Brain microvascular endothelial cell (primary cell): ENCODE measurements at places on chromosomes 4 and X.

DNA sequence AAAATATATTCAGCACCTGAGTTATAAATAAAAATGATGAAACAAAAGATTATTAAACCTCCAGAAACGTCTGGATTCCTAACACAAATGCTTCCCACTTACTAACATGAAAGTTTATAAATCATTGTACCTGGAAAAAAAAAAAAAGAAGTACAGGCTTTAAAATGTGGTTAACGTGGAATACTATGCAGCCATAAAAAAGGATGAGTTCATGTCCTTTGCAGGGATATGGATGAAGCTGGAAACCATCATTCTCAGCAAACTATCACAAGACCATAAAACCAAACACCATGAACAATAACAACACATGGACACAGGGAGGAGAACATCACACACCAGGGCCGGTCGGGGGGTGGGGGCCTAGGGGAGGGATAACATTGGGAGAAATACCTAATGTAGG is 160.5 kb downstream of the ADAMTS3 start:
- no peak for DNase-seq

- no peak for DNase-seq
Measured at GRCh38 chr4:133808151-133808550, 393.4 kb downstream of the PABPC4L start.

GRCh38 chr4:84492290-84492689 is 6.8 kb downstream of the NKX6-1 start:
- no peak for DNase-seq

- DNase-seq, result no peak
Measured at GRCh38 chr4:152081024-152081423, 320.2 kb upstream of the GATB start.

DNA sequence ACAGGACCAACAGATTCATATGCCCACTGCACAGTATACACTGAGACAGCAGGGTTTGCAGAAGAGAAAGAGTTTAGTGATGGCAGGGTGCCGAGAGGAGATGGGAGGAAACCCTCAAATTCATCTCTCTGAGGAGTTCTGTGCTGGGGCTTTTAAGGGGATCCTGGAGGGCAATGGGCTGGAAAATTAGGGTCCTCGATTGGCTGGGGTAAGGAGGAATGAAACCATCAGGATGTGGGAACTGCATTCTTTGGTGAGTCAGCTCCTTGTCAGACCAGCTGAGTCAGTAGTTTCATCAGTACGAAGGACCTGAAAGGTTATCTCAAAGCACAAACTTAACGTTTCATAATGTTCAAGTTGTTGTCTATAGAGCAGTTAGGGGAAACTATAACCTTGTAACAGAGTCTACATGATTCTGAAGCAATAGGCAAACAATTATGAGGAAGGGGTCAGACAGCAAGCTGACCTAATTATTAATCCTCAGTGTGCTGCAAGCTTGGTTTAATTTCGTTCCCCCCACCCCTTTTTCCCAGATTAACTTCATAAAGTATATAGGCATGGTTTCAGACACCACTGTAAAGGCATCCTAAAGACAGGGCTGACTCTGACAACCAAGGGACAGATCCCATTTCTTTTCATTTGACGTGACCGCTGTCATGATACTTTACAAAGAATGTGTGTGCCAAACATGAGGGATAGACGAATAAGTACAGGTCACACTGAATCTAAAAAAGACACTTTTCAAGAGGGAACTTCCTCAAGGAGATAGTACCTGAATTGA is 1.5 kb upstream of the MSMO1 start:
- peak; percentile 87 for DNase-seq

GRCh38 chrX:109140463-109140862 is 341.4 kb downstream of the GUCY2F start:
- no peak for DNase-seq

DNA sequence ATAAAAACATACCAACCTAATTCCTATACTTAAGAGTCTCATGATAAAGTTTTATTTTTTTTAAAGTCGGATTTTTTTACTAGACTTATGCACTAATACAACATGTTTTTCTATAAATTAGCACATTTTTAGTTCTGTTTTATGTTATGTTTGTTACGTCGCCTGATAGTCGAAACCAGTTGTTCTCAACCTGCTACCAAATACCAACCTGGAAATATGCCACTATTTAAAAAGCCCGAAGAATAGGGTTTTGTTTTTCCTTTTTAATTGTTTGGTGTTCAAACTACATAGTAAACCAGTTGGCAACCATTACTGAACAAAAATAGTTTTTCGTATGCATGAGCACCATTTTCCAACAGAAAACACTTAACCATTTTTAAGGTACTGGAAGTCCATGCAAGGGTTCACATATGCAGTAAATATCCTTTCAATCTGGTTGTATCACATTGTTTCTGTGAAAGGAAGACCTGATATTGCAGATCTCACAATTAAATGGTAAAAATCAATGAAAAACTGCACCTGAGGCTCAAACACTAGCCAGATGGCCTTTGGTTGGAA is 1.4 kb downstream of the WDFY3 start:
- DNase-seq, result no peak

DNA sequence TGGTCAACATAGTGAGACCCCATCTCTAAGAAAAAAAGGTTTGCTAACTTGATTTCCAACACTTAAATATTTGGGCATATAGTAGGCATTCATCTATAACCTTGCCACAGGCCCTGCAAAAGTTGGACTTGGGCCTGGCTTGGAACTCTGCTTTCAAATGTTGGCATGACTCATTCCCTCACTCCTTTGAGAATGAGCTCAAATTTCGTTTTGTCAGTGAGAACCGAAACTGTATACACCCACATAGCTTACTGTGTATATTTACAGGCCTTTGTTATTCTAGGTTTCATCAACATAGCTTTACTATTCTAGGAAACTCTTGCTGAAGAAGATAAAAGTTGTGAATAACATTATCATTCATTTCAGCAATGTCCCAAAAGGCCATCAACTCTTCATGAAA is 88.7 kb upstream of the ELOVL6 start:
- DNase-seq, result peak; percentile 74

GRCh38 chrX:67610282-67610681 is 66.5 kb downstream of the AR start:
- no peak for DNase-seq

DNA sequence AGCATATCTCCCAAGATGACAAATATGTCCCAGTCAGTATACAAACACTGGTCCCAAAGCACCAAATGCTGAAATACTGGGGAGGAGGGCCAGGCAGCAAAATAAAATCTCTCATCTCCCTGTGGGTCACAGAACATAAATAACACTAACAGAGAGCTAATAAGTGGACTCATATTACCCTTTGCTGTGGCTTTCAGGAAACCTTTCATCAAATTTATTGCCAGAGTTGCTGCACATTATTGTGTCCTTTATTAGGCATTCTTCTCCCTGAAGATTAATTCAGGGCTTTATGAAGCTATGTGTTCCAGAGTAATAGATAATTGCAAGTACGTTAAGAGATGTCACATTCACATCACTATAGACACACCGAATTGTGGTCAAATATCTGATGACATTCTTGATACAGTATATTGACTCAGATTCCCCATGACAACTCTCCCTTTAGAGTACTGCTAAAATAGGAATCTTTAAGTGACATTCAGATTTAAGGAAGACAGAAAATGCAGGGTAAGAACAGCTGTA is 124.1 kb upstream of the PRR32 start:
- no peak for DNase-seq

GRCh38 chr4:172983014-172983413 is 185.6 kb upstream of the GALNT7 start:
- DNase-seq, result no peak

DNA sequence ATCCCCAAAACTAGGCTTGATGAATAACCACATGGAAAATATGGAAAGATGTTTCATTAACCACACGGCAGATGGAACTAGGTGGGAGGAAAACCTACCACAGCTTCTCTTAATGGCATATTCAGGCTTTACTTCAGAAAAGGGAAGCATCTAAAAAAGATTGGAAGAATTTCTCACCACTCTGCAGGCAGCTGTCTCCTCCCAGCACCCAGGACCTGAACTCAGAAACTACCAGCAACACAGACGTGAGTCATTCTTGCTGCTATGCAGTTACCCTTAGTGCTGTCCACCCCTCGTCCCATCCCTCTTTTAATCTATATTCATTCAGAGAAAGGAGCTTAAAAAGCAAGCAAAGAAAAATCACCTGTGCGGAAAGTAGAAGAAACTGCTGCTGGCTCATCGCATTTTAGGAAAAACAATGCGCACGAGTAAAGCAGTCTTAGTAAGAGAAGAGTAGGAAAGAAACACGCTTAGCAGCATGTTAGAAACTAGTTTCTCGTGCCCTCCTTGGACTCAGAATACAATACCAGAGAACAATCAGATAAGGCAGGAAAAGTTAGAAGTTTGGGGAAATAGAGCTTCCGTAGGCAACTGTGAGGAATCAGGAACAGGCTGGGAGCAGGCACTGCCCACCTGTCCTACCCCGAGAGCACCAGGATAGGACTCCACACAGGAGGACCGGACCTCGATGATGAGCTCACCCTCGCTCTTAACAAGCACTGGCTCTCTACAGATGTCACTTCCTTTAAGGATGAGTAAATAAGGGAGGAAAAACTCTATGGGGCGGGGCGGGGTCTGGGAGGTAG is 48.1 kb upstream of the ENPP6 start:
- peak; percentile 68 for DNase-seq

- DNase-seq, result peak; percentile 65
Measured at GRCh38 chr4:145936142-145936996, 2.3 kb downstream of the ZNF827 start.

DNA sequence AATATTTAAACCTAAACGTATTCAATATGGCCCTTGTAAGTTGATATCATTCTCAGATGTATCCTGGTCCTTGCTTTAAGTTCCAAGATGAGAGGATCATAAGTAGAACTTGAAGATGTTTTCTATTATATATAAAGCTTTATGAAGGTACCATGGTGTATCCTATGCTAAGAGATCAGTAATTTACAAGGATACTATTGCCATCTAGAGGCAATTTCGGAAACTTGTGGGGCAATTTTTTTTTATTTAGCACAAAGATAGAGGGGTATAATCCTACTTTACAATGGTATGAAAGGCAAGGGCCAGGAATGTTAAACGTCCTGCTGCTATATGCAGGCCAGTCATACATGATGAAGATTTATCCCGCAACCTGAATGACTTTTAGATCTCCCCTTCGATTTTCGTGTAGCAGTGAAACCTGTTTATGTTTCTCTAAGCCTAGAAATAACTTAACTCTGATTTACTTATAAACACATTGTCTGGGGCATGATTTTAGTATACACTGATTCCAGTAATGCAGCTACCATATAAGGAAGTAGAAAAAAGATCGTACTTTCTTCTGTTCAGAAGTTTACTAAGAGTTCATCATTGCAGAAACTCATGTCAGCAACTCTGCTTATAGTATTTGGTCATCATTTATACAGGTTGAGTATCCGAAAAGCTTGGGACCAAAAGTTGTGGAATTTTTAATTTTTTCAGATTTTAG is 2.6 kb downstream of the SLC25A31 start:
- peak; percentile 31 for DNase-seq

DNA sequence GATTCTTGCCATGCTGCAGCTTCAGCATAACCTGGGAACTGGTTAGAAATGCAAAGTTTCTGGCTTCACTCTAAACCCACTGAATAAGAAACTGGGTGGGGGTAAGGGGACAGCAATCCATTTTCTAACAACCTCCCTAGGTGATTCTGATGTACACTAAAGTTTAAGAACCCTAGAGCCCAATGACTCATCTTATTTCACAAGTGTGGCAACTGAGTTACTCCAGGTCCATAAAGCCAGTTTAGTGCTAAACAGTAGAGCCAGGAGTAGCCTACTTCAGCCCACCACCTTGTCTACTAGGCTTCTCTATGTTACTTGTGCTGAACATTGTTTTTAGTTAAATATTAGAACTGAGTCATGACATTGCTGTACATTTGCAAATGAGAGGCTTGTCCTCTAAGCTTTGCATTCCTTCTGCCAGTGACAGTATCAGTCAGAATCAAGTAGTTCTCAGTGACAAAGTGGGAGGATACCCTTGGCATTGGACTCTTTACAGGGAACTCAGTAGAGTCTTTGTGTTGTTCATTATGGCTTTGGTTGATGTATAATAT is 518.0 kb downstream of the RPA4 start:
- DNase-seq, result no peak

GRCh38 chrX:105464618-105465017 is 244.1 kb upstream of the TEX13A start:
- DNase-seq, result no peak

GRCh38 chrX:30577362-30577991 is at the start of gene TASL:
Gene TASL (minus strand): TSS chrX:30577766. CDS start chrX:30560355, 17,411 bp downstream.
- no peak for DNase-seq
